ENCODE measurements at places on chromosomes 6 and 20. TPM values are rescaled to one million over a fixed set of nuclear protein-coding genes. Genes with fewer than 3 reads are reported as not detected.

GRCh38 chr6:128167552-128167951 lies 266.7 kb upstream of the THEMIS start:
- DNase-seq: no peak

DNA sequence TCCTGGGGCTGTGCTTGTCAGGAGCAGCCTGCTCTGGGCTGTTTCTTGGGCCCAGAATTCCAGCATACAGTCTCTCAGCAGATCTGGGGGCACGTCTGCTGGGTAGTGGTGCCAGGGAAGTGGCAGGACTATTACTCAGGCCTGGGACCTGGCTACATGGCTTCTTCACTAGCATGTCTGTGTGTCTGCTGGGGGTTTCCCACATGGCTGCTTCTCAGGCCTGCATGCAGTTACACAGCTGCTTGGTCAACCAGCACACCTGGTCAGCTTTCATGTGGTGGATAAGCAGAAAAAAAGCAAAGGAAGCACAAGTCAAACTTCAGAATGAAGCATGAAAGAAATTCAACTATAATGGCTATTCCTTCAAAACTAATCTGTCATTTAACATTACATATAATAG lies 316.2 kb upstream of the NOX3 start:
- DNase-seq: no peak

DNA sequence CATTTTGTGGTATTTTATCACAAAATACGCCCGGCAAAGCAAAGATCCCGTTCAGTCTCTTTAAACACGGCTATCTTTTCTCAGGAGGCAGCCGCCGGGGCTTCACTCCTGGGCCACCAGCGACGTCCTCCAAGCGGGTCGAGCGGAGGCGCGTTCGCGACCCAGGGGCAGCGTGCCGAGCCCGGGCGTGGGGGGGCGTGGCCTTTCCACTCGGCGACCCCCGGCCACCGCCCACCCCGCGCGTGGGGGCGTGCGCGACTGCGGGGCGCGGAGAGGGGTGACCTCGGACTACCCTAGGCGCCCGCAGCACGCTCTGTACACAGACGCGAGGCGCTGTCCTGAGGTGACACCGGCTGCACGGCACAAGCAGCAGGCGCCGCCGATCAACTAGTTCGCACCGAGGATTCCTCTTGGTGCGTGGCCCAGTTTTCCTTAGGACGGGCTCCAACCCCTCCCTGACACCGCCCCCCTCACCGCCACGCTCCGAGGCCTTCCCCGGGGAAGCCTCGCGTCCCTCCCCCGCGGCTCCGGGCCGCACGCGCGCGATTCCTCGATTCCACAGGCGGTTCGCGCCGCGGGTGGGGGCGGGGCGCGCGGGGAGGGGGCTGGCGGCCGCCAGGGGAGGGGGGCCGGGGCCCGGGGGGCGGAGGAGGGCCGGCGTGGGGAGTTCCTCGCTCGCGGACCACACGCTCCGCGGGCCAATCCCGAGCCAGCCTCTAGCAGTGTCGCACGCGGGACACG lies 1.1 kb upstream of the JARID2 start:
- DNase-seq: no peak

GRCh38 chr20:50101281-50101680 lies 11.7 kb downstream of the UBE2V1 start:
- DNase-seq: no peak

Gene IL17A
- not detected for polyA plus RNA-seq

DNA sequence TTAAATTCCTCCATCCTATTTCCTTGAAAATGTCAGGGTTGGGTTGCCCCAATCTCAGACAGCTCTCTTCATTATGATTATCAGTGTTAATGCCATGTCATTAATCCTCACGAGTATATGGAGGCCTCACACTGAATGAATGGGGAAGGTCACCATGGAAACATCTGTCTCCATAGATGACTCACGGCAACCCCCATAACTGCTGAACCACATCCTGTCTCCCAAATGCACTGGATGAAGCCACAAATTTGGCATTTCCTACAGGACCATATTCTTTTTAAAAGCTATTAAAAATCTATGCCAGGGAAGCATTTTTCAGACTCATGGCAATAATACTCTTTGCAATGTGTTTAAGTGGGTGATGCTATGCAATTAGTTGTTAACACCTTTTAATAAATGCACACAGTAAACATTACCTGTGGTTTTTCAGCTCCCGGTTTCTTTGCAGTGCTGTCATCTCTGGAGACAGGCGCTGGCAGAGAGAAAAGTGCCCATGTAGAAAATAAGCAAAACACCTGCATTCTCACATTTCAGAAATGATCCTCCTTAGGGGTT lies 80.1 kb upstream of the PTPRK start:
- DNase-seq: no peak

DNA sequence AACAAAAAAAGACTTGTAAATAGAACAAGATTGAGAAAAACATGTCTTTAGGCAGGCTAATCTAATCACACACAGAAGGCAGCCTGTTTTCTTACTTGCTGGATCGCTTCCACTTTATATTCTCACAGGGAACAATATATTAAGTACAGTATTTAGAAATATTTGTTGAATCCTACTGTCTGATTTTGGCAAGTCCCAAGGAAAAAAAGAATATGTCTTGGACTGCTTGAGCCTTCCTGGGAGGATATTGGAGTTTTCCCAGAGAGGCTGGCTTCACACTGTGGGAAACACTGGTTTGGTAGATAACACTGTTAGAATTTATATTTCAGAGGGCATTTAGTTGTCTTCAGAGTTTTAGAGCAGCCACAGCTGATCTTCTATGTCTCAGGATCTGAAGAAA lies 229.7 kb downstream of the PRL start:
- DNase-seq: no peak

Gene COL11A2
- polyA plus RNA-seq: 4.2 TPM

DNA sequence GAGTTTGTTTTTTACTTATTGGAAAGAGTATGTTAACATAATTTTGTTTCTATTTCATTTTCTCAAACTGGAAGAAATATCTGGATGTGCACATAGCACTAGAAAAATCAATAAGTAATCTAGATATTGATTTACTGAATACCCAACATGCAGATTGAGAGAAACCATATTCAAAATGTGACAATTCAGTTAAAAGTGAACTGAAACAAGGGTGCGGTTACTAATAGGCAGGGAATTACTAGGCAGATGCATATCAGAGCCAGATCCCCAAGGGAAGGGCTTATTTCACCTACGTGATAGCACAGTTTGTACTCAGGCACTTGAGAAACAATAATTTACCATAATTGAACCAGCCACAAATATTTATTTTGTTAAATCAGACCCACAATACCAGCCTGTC lies 493.1 kb upstream of the FLRT3 start:
- DNase-seq: no peak

- no peak for DNase-seq
Measured at GRCh38 chr6:132115714-132116366, 164.7 kb upstream of the CCN2 start.

- DNase-seq: no peak
Measured at GRCh38 chr6:27296106-27296783, 15.8 kb downstream of the POM121L2 start.

- no peak for DNase-seq
Measured at GRCh38 chr20:44580581-44581268, 1.7 kb upstream of the PKIG start.

GRCh38 chr6:43013097-43013842 lies 476 bp downstream of the MEA1 start:
- DNase-seq: no peak

- no peak for DNase-seq
Measured at GRCh38 chr6:56345376-56345995, 98.1 kb upstream of the COL21A1 start.

DNA sequence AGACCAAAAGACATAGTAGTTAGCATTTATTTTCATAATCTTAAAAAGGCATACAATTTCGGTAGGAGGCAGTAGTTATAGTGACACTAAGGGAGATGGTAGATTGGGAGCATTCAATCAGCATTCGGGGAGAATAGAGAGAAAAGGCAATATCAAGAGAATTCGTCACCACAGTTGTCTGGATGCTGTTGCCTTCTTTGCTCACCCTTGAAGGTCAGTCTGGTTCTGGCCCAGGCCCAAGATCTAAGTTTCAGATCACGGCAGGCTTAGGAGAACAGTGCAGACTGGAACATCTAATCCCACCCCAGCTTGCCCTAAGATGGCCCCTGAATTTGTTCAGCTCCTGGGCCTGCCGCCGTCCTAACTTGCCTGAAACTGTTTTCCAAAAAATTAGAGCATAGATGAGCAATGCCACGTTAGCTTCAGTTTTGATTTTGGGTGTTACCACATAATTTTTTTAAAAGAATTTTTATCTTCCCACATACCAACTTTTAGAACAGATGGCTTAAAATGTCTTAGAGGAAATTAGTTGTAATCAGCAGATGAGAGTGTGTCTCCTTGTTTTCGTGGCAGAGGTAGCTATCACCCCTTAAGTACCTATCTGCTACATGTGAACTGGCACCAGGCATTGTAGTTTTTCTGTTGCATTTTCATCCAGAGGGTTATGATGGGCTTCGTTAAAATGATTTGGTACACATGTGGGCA lies 8.3 kb upstream of the CEP85L start:
- DNase-seq: no peak

- no peak for DNase-seq
Measured at GRCh38 chr6:6942831-6943230, 164.9 kb upstream of the RREB1 start.

Gene ZBTB12
- polyA plus RNA-seq: 23.6 TPM

Gene TBC1D20
- 34.5 TPM for polyA plus RNA-seq

Gene RPS18
- polyA plus RNA-seq: 3,206 TPM

- peak; percentile 82 for DNase-seq
Measured at GRCh38 chr6:16130932-16131387, 2.1 kb downstream of the MYLIP start.

GRCh38 chr6:41252401-41253169 lies 24.4 kb downstream of the TREML4 start:
- DNase-seq: no peak

DNA sequence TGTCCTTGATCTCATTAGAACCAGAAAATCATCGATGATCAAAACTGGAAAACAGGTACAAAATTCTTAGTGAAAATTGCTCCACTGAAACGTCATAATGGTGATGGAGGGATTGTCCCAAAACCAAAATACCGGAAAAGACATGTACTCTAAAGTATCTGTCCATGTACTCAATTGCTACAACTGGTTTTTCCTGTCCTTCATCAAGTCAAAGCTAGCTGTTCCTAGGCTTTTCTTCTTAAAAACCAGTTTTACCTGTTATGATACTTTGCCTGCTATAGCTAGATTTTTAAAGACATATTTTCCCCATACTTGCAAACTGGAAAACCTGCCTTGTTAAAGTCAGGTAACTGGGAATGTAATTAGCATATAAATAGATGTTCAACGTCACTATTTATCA lies 50.5 kb upstream of the LRRC1 start:
- no peak for DNase-seq

DNA sequence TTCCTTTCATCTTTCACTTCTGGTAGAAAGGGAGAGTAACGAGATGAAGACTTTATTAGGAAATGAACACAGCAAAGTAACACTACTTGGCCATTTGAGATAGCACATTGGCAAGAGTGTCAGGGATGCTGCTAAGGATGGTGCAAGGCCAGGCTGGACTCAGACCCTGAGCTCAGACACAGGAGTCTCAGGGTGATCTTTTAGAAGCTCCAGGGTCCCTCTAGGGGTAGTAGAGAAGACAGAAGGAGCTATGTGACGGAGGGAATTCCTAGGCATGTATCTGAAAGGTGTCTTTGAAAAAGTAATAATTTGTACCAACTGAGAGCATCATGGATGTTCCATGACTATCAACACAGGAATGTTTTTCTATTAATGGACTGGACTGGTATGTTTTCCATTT lies 436.5 kb downstream of the DHX35 start:
- no peak for DNase-seq

DNA sequence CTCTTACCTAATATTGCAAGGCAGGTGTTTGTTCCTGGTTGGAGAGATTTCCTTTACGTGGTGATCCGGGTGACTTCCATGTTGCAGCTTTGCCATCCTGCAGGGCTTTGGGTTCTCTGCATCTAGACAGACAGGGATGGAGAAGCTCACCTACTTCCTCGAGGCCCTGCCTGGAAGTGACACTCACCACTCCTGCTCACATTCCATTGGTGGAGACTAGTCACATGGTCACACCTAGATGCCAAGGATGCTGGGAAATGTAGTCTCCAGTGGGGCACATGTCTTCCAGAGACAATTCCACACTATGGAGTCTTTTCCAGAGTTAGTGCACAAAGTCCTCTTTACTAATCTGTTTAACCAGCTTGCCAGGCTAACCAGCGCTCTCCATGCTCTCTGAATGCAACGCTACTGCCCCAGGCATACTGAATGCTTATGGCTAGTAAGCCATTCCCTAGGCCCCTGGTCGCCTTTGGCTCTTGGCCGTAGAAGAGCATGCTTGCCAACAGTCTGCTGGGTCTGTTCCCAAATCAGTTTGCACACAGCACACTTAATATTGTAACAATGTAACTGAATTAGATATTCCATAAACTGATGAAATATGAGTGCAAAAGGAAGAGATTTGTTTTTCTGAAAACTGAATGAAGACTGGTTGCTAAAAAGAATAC lies 6.7 kb upstream of the KCNK15 start:
- no peak for DNase-seq

Gene PRSS35
- 36.7 TPM for polyA plus RNA-seq

Measured in renal cortex interstitium (tissue), 15 donors.